ENCODE measurements at places on chromosomes 4 and X.

DNA sequence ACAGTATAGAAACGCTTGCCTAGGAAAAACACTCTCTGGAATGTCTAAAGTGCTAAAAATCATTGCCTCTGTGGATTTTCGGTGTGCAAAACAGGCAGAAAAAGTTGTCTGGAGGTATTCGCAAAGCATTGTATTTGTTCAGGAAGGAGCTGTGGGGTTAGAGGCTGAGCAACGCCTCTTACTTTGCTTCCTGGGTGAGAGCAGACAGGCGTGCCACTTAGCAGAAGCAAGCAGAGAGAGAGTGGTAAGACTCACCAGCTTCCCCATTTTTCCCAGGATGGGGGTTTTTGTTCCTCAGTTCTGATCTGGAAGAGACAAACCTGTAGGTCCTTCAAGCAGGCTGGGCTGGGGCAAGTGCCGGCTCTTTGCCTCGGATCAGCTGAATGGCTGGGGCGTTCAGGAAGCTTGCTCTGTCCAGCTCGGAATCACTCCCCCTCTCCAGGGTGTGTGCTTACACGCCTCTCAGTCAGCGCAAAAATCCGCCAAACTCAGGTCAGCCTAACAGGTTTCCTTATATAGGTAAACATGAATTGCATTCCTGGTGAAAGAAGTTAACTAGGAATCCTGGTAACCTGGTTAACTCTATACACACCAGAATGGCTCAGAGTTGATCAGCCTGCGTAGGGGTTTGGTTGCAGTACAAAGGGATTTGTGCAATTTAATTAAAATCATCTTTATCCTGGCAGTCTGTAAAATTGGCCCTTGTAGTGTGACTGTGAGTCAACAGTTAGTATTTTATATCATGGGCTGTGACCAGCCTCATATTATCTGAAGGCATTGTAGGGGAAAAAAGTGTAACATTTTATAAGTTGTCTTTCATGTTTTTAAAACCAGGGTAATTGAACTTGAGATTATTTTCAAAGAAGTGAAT lies 213.1 kb upstream of the MID1 start:
- DNase-seq = no peak

GRCh38 chr4:73730292-73730691 lies 10.1 kb upstream of the CXCL8 start:
- no peak for DNase-seq

- no peak for DNase-seq
These were observed 117.0 kb downstream of the ADAM29 start for GRCh38 chr4:175034986-175035705.

DNA sequence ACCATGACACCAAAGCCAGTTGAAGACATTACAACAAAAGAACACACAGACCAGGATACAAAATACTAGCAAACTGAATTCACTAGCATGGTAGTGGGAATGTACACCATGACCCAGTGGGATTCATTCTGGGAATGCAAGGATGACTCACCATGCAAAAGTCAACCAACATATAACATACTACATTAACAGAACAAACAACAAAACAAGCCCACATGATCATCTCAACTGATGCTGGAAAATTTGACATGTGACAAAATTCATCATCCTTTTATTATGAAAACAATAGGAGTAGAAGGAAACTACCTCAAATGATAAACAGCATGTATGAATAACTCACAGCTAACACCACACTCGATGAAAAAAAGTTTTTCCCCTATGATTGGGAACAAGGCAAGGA lies 190.2 kb downstream of the DCLK2 start:
- no peak for DNase-seq

DNA sequence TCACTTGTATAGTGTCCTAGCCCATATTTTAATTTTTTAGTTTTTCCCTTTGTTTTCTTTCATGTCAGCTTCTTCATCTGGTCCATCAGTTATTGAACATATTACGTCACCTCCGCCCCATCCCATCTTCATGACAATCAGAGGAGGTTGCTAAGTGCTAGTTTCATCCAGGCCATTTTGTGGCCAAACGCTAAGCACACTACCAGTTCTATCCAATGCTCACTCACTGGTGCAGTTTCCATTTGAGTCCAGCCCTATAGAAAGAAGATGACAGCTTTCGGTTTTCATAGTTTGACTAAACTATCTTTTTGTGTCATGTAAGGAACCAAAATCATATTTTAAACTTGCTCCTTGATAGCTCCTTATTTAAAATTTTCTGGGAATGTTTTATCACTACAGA lies 304.2 kb downstream of the TENM3 start:
- no peak for DNase-seq

DNA sequence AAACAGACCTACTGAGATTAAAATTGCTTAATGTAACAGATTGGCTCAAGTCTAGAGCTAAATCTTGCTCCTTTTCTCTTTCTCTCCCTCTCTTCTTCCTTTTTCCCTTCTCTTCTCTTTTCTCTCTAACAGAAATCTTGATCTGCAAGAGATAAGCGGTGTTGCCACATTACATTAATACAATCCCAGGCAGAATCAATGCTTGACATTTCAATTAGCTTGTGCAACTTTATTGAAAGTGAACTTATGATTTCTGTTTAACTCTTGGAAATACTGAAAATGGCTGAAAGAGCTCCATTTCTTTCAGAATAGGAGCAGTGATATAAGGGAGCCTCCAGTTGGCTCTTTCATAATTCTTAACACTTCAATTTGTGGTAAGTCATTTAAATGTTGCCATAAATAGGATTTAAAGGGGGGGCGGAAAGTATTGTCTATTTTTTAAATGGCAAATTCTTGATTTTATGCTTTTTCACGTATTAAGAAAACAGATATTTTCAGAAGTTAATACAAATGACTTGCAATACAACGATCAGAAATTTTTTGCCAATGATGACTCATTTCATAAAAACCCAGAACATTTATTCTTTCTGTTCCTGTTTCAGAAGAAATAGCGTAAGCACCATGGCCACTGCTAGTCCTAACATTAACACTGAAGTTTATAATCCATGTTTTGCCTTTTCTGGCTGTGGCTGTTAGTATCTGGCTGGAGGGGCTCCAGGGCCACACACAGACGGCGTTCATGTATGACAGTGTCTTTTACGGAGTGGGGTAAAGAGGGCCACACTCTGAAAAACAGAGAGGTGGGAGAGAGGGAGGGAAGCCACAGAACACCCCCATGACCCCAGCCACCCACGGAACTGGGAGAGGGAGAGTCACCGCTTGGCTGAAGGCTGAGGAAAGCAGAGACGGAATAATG lies 115.7 kb upstream of the FAT1 start:
- peak; percentile 74 for DNase-seq

GRCh38 chr4:183499389-183499788 lies 5.5 kb upstream of the ING2 start:
- no peak for DNase-seq

DNA sequence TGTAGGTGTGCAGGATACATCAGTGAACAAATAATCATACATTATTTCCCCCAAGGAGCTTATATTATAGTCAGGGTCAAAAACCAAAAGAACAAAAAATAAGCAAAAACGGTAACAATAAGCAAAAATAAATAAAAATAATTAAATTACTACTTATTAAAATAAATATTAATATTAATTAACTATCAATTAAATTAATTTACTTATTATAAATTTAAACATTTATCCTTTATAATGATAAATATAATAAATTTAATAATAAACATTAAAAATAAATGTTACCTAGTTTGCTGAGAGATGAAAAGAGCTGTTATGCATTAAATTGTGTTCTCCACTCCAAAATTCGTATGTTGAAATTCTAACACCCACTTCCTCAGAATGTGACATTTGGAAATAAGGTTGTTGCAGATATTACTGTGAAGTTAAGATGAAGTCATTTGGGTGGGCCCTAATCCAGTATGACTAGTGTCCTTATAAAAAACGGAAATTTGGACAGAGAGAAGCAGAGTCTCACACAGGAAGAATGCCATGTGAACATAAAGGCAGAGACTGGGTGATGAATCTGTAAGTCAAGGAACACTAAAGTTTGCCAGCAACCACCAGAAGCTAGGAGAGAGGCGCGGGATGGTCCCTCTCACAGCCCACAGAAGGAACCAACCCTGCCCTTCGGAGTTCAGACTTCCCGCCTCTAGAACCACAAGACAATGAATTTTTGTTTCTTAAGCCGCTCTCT lies 67.2 kb upstream of the IBSP start:
- DNase-seq = peak; percentile 15

DNA sequence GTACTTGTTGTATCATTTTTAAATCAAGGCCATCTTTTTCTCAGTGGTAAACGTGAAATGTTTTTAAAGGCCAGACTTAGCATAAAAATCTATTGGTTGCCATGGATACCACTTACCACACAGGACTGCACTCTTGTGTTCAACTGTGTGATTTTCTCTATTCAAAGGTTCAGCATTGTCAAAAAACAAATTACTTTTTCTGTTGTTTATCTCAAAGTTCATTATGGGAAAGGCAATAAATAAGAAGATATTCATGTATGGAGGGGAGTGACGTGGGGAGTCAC lies 231.0 kb upstream of the GATB start:
- DNase-seq = no peak

- DNase-seq = peak; percentile 0
These were observed 38.0 kb downstream of the MAGEE2 start for GRCh38 chrX:75746891-75747639.

GRCh38 chr4:89538171-89538570 lies 230.6 kb upstream of the GPRIN3 start:
- no peak for DNase-seq

DNA sequence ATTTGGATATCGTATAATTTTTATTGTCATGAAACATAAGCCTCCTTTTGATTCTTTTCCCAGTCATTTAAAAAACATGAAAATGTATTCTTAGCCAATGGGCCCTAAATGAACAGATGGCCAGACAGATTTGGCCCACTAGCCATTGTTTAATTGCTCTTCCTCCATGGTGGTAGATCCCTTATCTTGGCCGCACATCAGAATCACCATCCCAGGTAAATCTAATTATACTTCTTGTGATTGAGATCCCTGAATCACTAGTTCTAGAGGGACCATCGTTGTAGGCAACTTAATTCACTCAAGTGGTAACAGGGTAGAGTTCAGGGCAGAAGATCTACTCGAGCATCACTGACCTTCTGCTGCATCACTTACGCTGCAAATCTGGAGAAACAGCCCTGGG lies 24.1 kb upstream of the VCX3A start:
- DNase-seq = no peak

DNA sequence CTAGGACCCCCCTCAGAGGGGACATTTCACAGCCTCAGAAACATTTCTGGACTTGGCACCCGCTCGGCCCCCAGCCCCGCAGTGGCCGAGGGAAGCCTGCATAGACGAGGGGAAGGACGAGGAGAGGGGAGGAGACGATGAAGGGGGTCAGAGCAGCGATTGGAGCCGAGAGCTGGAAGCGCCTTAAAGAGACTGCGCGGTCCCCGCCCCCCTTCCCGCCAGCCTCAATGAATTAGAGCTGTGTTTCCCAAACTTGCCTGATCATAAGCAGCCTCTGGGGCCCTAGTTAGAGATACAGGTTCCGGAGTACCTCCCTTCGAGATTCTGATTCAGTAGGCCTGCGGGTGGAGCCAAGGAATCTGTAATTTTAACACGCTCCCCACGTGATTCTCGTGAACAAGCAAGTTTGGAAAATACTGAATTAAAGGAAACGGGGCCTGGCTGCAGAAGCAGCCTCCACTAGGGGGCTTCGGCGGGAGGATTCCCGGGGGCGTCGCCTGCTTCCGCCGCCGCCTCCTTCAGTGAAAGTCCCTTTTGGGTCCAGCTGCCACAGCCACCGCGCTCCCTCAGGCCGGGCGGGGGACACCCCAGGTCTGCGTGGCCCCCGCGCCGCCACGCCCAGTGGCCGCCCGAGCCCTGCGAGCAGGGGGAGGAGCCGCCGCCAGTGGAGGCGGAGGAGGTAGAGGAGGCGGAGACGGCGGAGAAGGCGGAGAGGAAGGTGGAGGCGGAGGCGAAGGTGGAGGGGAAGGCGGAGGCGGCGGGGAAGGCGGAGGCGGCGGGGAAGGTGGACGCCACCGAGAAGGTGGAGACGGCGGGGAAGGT lies at the start of gene USP27X:
USP27X (plus strand) TSS at position 651 of the 822 bp plus-strand sequence. CDS start 824 bp downstream, outside the sequence.
- peak; percentile 88 for DNase-seq

DNA sequence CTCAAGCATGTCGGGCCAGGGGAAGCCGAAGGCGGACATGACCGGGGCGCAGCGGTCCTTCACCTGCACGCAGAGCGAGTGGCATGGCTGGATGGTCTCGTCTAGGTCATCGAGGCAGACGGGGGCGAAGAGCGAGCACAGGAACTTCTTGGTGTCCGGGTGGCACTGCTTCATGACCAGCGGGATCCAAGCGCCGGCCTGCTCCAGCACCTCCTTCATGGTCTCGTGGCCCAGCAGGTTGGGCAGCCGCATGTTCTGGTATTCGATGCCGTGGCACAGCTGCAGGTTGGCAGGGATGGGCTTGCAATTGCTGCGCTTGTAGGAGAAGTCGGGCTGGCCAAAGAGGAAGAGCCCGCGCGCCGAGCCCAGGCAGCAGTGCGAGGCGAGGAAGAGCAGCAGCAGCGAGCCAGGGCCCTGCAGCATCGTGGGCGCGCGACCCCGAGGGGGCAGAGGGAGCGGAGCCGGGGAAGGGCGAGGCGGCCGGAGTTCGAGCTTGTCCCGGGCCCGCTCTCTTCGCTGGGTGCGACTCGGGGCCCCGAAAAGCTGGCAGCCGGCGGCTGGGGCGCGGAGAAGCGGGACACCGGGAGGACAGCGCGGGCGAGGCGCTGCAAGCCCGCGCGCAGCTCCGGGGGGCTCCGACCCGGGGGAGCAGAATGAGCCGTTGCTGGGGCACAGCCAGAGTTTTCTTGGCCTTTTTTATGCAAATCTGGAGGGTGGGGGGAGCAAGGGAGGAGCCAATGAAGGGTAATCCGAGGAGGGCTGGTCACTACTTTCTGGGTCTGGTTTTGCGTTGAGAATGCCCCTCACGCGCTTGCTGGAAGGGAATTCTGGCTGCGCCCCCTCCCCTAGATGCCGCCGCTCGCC lies at the start of gene SFRP2:
SFRP2 (minus strand) TSS at position 671 of the 864 bp plus-strand sequence; CDS start at position 423, 248 bp downstream.
- DNase-seq = peak; percentile 23

GRCh38 chr4:182866746-182867145 lies 50.4 kb downstream of the DCTD start:
- no peak for DNase-seq

DNA sequence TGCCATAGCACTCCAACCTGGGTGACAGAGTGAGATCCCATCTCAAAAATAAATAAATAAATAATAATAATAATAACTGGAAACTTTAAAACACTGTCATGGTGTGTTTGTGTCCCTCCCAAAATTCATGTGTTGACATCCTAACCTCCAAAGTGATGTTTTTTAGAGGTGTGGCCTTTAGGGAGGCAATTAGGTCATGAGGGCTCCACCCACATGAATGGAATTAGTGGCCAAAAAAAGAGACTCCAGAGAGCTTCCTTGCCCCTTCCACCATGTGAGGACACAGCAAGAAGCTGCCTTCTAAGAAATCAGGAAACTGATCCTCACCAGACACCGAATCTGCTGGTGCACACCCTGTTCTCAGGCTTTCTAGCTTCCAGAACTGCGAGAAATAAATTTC lies 23.8 kb upstream of the RAPGEF2 start:
- DNase-seq = no peak

GRCh38 chrX:119391279-119391678 lies 7.9 kb upstream of the SLC25A43 start:
- DNase-seq = no peak

GRCh38 chr4:151114338-151114737 lies 14.9 kb downstream of the RPS3A start:
- DNase-seq = no peak

Data from fibroblast of skin of right quadriceps (primary cell).